Esophagus muscularis mucosa (tissue), 4 donors: ENCODE measurements at places on chromosomes 2 and 18. TPM values are rescaled to one million over a fixed set of nuclear protein-coding genes. Genes with fewer than 3 reads are reported as not detected.

Gene LRATD1
- total RNA-seq, result 5.6 TPM

Gene PPP3R1
- total RNA-seq, result 28.0 TPM

Gene PSMA8
- not detected for total RNA-seq

Gene PTPRN
- total RNA-seq, result 6.6 TPM

Gene ARHGAP28
- 0.52 TPM for total RNA-seq

Gene DSG3
- total RNA-seq, result not detected

Gene IL37
- not detected for total RNA-seq

Gene CDH2
- total RNA-seq, result 17.4 TPM

Gene LIMS3
- 2.2 TPM for total RNA-seq

Gene SLC14A1
- total RNA-seq, result 4.8 TPM

Gene EFR3B
- 1.2 TPM for total RNA-seq

Gene TIGD1
- 1.6 TPM for total RNA-seq

Gene TEKT4
- total RNA-seq, result not detected

Gene SRSF7
- total RNA-seq, result 41.8 TPM

Gene ECEL1
- not detected for total RNA-seq

Gene TPGS2
- 117 TPM for total RNA-seq

Gene GALNT3
- total RNA-seq, result 0.92 TPM

Gene MTLN
- 145 TPM for total RNA-seq

Gene FABP1
- 3.0 TPM for total RNA-seq

Gene ALPP
- not detected for total RNA-seq

Gene SPC25
- 0.23 TPM for total RNA-seq

Gene LOXHD1
- total RNA-seq, result 0.13 TPM

Gene LONRF2
- 37.9 TPM for total RNA-seq

Gene IL1RL2
- total RNA-seq, result not detected

Gene HOXD11
- not detected for total RNA-seq

Gene CFLAR
- 169 TPM for total RNA-seq

Gene LOXL3
- total RNA-seq, result 8.6 TPM

Gene TUBA3E
- total RNA-seq, result not detected

Gene ABCG5
- total RNA-seq, result not detected

Gene CNTNAP5
- not detected for total RNA-seq

Gene LYG2
- total RNA-seq, result not detected

Gene ATOH8
- total RNA-seq, result 79.7 TPM
